ENCODE measurements at places on chromosomes 2 and 18.

DNA sequence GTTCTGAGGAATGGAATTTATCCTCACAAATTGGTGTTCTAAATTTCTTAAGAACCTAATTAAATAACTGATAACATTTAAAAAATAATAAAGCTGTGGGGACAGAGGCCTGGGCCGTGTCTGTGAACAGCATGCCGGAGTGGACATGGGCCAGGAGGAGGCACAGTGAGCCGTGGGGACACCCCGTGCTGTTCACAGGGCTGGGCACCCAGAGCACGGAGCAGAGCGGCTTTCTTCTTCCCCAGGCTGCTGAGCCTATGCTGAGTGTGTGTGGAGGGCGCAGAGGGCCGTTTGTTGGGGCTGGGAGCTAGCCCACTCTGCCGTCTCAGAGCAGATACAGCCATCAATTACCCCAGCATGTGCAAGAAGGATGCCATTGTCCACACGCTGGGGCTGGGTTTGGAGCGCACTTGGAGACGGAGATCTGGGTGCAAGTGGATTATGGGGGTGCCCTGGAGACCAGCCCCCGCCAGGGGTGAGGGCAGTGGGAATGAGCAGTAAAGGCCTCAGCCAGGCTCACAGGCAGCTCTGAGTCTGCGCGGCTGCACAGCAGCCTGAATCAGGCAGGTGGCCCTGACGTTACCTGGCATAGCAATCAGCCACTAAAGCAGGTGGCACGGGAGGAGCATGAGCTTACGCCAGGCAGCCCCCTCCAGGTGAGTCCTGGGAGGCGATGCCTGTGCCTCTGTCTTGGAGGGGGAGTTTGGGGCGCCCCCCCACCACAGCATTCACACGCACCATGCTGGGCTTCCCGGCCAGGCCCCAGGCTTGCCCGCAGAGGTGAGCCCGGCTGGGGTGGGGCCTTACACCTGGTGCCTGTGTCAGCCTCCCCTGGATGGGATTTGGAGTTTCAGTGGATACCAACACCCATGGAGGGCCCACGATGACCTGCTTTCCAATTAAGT is 52.1 kb upstream of the SLC66A3 start:
- no peak for DNase-seq

DNA sequence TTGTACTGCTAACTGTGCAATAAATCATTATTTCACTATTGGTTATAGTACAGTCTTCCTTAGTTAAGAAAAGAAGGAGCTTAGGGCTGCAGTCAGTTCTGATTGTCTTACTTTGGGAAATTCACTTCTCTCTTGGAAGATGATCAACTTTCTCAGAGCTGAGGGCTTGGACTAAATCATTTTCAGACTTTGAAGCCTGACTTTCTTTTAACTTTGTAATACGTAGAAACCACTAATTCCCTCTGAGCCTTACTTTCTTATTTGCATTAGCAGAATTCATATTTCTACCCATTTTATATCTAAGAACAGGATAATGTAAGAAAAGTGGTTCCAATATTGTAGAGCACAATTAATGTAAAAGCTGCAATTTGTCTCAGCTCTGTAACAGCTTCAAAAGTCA is 386.4 kb downstream of the TRIB2 start:
- DNase-seq = no peak

GRCh38 chr2:207432453-207432852 is 97.3 kb upstream of the CREB1 start:
- DNase-seq = no peak

DNA sequence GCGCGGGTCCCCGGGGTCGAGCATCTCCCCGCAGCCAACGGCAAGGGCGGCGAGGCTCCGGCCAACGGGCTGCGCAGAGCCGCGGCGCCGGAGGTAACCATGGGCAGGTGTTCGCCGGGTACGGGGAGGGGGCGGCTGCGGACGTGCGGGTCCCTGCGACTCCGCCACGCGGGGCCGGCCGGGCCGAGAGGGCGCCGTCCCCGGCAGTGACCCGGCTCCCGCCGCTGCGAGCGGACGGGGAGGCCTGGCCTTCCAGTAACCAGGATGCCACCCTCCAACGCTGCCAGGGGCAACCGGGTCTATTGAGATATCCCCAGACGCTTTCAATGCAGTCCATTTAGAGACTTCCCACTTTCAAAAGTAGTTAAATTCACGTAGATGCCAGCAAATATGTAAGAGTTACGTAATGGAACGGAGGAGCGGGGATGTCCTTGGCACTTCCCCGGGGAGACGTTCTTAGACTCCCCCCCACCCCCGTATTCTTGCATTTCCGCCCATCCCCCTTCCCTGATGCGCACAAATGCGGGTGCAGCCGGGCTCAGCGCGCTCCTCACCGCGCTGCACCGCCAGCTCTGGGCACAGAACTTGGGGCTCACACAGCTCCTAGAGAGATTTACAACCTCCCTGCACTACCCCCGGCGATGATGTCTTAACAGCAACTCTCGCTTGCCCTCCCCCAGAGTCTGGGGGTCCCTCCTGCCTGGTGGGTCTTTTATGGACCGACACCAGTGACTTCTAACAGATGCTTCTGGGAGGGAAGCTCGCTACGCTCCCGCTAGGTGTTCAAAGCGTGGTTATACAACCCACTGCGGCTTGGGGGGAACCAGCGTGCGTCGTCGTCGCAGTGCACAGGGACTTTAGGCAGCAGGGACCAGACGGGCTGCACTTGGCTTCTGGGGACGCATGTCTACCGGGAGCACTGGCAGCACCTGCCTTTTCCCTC is 657 bp downstream of the SGPP2 start:
- DNase-seq = no peak

- DNase-seq = no peak
Observed at GRCh38 chr18:79851950-79852349, 54.2 kb downstream of the KCNG2 start.

DNA sequence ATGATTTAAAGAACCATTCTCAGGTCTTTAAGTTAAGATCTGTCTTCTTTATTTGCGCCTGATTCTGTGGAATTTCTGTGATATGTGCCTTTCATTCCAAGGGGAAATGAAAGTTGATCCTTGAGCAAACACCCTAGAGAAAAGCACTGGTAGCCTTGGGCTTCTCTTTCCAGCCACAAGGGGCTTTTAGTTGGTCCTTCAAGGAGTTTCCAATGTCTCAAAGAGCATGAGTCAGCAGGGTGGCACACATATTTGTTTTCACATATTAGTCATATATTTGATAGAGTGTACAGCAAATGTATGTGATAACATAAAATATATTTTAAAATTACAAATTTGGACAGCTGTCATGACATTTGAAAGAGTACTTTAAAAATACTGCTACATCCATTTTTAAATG is 339.5 kb downstream of the TXNL1 start:
- no peak for DNase-seq

DNA sequence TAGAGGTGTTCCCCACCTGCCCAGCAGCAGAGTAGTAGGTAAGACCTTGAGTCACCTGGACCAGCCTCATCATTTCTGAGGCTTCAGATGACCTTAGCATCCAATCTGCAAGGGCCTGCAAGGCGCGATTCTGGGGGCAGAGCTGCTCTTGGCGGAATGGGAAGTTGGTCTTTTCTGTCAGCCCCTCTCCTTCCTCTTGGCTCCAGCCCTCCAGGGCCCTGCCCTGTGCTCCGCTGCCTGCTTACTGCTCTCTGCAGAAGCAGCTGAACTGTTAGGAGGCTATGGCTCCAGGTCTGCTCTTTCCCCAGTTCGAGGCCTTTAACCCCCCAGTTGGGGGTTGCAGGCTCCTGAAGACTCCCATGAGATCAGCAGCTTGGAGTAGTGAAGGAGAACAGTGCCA is 96.1 kb upstream of the MCFD2 start:
- no peak for DNase-seq

- DNase-seq = no peak
Observed at GRCh38 chr2:175462246-175462645, 280.7 kb upstream of the ATP5MC3 start.

- no peak for DNase-seq
Observed at GRCh38 chr2:233261819-233262555, 10.5 kb downstream of the ATG16L1 start.

- no peak for DNase-seq
Observed at GRCh38 chr18:40011201-40011600, 1943.8 kb upstream of the PIK3C3 start.

GRCh38 chr2:237299906-237300305 is 114.1 kb downstream of the COL6A3 start:
- no peak for DNase-seq

- DNase-seq = no peak
Observed at GRCh38 chr2:216385478-216385877, 13.2 kb upstream of the MARCHF4 start.

GRCh38 chr2:128752691-128753263 is 434.1 kb upstream of the HS6ST1 start:
- DNase-seq = no peak

DNA sequence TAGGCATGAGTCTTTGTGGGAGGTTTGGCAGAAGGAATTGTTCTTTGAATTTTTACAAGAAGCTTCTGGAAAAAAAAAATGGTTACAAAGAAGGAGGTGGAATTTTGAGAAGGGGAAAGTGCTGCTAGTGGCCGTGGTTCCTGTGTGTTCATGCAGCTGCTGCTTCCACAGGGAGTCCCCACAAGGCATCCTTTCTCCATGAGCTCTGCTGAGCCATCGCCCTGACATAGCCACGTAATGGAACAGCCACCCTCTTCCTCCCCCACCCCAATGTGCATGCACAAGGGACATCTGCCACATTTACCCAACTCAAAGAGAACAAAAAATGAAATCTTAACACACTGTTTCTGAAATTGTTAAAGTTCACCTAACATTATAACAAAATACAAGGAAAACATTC is 529.7 kb downstream of the SATB2 start:
- no peak for DNase-seq

- no peak for DNase-seq
Observed at GRCh38 chr2:116162395-116162794, 1652.1 kb upstream of the DDX18 start.

DNA sequence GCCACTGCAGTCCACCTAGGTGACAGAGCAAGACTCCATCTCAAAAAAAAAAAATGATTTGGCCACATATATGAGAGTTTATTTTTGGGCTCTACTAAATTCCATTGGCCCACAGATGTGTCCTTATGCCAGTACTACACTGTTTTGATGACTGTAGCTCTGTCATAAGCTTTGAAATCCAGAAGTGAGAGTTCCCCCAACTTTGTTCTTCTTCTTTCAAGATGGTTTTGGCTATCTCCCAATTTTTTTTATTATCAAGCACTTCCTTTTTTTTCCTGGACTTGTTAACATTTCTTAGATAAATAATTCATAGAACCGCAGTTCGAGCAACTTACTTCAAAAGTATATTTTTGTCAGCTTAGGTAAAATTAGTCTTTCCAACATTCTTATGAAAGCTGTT is 96.9 kb downstream of the TSHZ1 start:
- DNase-seq = no peak

GRCh38 chr2:85929096-85930050 is 40.6 kb upstream of the ST3GAL5 start:
- DNase-seq = no peak

- DNase-seq = no peak
Observed at GRCh38 chr2:12219761-12220160, 473.3 kb downstream of the LPIN1 start.

- no peak for DNase-seq
Observed at GRCh38 chr2:238296638-238297457, 8.4 kb upstream of the PER2 start.
